ENCODE measurements at places on chromosomes 4 and X.
A peak's percentile ranks its signal among the peaks of the same experiment; 100 is the strongest.

GRCh38 chr4:168637872-168638756, 141.3 kb downstream of the PALLD start:
- no peak for DNase-seq

DNA sequence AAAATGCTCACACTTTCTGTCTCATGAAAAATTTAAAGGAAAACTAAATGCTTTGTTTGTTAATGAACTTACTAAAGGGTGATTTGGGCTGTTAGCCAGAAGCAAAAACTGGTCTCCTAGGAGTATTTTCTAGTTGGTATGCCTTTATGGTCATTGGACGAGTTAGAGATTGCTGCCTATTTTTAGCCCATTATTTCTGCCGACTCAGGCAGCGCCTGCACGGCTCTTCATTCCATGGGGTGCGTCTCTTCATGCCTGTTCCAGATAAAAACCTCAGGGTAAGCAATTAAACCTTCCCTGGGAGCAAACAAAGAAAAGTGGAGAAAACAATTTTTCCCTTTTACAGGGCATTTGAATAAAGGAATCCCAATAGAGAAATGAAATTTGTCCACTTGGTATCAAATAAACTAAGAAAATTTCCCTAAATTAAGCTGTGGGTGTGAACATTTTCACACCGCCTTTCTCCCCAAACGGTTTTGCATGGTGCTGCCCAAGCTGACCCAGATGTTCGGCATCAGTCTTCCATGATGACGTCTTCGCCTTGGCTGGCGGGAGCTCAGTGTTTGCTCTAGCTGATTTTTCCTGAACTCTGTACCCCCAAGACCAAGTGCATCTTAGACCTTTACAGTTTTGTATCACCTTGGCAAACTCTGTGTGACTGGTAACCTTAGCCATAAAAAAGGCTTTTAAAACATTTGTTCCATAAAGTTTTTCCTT, 61.7 kb upstream of the ADGRG2 start:
- DNase-seq: no peak

- no peak for DNase-seq
Measured at GRCh38 chr4:76095568-76095967, 21.1 kb downstream of the ART3 start.

DNA sequence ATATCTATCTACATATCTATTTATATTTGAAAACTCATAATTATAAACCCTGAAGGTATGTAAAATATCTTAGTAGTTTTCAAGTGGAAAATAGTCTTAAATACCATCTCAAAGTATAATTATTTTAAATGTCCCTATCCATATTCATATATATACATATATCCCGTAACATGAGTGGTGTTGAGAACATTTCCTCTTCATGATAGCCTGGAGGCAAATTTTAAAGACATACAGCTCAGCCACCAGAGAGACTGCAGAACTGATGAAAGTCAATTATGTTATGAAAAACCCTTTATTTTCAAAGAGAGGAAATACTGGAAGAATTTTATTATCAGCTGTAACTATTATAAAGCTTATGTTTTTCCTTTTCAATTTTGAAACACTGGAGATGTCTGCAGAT, 1806.7 kb upstream of the PCDH7 start:
- no peak for DNase-seq

- DNase-seq: no peak
Measured at GRCh38 chrX:57172544-57172943, 35.3 kb upstream of the SPIN2A start.

DNA sequence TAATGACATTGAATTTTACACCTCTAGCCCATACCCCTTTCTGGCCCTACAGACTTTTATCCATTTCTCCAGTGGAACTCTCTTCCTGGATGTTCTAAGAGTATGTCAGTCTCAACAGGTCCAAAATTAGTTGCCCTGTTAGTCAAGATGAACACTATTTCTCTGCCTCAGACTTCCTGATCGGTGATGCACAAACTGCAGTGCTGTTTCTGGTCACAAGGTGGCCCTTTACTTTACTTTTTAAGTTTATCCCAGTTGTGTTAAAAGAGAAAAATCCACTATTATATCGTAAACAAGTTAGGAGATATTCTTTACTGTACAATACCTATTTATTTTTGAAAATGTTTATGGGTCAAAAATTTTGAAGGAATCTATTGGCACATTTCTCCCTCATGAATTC, 13.1 kb downstream of the TCEAL7 start:
- DNase-seq: no peak

DNA sequence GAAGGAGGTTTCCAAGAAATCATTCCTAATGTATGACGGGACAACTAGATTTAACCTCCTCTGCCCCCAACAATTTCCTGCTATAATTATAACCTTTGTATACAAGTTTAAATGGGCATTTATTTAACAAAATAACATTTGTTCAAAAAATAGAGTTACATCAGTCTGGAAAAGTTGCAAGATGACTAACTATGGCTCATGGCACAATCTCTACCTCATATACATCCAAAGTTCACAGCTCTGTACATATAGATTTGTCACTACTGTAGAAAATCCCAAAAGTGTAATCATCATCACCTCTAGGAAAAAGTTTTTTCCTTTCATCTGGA, 3.8 kb upstream of the RPS6KA3 start:
- no peak for DNase-seq

DNA sequence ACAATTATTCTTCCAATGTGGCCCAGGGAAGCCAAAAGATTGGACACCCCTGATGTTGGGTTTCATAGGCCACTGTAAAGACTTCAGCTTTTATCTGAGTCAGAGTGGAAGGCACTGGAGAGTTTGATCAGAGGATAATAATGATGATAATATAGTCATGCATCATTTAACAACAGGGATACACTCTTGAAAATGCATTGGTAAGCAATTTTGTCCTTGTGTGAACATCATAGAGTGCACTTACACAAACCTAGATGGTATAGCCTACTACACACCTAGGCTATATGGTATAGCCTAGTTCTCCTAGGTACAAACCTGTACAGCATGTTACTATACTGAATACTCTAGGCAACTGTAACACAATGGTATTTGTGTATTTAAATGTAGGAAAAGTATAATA, 70.5 kb downstream of the COQ2 start:
- no peak for DNase-seq

GRCh38 chr4:124593494-124593893, 119.0 kb downstream of the ANKRD50 start:
- DNase-seq: no peak

DNA sequence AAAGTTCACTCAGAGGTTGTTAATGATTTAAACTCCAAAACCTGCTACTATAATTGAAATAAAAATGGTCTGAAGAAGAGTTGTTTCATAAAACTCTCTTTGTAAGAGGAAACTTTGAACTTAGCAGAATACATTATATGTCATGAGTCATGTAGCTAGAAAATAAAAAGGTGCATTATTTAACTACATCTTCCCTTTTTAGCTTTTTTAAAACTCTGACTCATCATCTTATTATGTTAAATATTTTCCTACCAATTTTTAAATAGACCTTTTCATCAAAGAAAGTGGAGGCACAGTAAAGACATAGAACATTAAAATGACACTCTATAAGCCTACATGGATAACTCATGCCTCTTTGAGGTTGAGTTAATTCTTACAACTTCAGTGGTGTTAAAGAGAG, 1.2 kb upstream of the ZNF827 start:
- no peak for DNase-seq

GRCh38 chr4:147847751-147848590, 116.1 kb downstream of the ARHGAP10 start:
- DNase-seq: no peak

- DNase-seq: no peak
Measured at GRCh38 chr4:75099321-75099720, 166.4 kb downstream of the PARM1 start.

DNA sequence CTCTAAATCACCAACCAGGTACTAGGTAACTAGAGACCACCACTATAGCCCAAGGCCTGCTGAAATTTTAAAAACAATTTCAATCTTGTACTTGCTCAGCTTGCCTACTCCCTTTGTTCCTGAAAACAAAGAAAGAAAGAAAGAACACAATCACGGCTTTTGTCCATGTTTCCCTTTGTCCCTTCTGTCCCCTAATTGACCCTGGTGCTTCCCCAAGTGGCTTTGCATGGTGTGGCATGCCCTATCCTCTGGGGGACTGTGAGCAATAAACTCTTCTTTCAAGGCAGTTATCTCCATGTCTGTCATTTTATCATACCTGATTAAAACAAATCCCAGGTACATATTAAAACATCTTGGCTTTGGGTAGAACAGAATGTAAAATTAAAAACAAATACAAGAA, 94.8 kb downstream of the ARSJ start:
- DNase-seq: no peak

GRCh38 chr4:73662709-73663546, 42.7 kb upstream of the RASSF6 start:
- no peak for DNase-seq

- DNase-seq: no peak
Measured at GRCh38 chrX:17038277-17038676, 91.8 kb downstream of the REPS2 start.

GRCh38 chr4:126965877-126966276, 666.9 kb upstream of the INTU start:
- DNase-seq: no peak

- DNase-seq: no peak
Measured at GRCh38 chr4:152976212-152976761, 40.2 kb downstream of the FHDC1 start.

- no peak for DNase-seq
Measured at GRCh38 chr4:53376900-53377299, 541 bp upstream of the FIP1L1 start.

GRCh38 chr4:89511776-89512175, 204.2 kb upstream of the GPRIN3 start:
- DNase-seq: no peak

DNA sequence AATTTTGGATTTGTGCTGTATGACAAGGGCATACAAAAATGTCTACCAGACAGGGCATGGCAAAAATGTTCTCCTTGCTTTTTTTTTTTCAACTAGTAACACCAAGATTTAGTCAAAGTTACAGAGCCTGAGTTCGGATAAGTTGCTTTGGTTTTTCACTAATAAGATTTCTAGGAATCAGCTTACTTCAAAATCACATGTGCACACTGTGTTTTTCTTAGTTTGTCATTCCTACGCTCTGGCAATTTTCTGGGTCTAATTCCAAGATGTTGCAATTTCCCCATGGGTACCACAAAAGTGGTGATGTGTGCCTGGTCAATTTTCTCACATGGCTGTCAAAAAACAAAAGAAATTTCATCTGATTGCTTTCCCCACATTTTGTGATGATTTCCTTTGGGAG, 6.3 kb downstream of the C1QTNF7 start:
- no peak for DNase-seq

GRCh38 chr4:23720556-23720955, 169.3 kb downstream of the PPARGC1A start:
- DNase-seq: no peak

DNA sequence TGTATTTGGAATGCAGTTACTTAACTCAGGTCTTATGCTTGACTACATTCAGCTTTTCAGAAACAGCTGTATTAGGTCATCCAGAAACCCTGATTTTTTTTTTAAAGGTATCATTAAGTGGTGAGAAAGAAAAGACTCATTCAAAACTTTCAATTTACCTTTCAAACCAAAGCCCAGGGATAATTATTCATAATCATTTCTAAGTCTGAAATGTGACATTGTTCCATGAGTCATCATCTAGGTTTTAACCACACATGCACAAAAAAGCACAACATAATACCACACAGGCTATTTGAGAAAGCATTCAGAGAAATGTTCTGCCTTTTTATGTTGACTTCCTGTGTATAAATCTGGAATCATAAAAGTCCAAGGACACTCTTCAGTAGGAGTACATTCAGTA, 288.2 kb downstream of the IL1RAPL2 start:
- DNase-seq: no peak

DNA sequence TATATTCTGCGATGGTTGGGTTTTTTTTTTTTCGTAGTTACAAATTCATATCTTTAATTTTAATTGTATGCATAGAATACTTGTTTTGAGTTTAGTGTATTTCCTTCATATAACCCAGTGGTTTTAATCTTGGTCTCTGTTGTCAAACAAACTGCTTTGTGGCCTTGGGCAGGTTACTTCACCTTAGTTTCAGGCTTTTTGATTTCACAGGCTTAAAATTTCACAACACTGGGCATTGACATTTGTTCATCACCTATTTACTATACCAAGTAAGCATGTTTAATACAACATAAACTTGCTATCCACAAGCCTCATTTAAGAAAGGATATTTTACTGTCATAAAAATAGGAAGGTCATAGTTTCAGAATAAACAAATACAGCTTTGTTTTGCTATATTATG, 14.7 kb downstream of the RAPGEF2 start:
- DNase-seq: no peak

DNA sequence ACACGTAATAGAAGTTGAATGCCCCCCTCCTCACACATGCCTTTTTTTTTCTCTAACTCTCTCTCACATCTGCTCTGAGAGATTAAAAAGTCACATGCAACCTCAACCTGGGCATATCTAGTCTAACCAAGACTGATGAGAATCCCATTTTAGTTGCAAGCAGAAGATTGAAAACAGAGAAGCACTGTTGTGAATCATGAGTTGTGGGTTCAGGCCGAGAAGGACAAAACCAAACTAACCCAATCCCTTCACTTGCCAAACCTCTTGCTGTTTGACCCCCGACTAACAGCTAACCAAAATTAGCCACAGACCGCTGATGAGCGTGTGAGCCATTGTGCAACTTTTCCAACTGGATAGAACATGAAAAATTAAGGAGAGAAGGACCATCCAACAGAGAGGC, 31.8 kb downstream of the CXCL1 start:
- DNase-seq: no peak

DNA sequence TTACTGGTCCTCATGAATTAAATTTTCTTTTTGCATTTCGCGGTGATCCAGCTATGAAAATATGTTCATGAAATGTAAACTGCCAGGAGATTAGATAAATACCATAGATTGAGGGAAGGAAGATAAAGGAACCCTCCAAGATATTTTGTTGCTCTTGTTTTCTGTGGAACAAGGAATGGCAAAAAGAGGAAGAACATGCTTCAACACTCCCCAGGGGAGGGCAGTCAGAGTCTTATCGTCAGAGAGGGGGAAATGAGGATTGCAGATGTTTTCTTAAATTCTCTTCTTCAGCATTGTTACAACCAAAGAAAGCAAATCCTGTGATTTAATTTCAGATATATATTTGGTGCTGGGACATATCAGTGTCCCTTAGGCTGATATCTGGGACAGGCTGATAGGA, 9.5 kb upstream of the SFRP2 start:
- DNase-seq: no peak

- peak; percentile 14 for DNase-seq
Measured at GRCh38 chr4:183840311-183840710, 64.8 kb upstream of the STOX2 start.

DNA sequence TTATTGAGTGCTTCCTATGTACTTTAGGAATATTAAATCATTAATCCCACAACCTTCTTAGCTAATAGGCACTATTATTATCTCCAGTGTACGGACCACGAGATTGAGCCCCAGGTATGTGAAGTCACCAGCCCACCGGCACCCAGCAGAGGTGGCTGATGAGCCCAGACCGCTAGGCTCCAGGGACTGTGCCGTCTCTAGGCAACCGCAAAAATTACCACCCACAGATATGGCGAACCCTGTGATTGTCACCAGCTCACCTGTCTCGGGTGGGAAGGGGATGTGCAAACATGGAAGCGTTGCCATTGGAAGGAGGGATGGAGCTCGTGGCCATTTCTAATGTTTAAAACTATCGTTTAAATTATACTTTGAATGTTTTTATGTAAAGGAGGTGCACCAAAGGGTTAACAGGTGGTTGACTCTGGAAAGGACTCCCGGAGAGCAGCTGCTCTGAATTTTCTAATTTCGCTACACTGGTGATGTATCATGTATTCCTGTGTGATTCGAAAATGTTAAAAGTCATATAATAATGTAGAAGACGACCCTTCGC, 21.0 kb upstream of the JAKMIP1 start:
- no peak for DNase-seq
